Neural crest cell (in vitro differentiated cells): ENCODE measurements at places on chromosomes 4 and X. TPM values are rescaled to one million over a fixed set of nuclear protein-coding genes. Genes with fewer than 3 reads are reported as not detected.

SSX4 gene
- total RNA-seq = not detected in 2 replicates

CXorf49 gene
- not detected in 2 replicates for total RNA-seq

- no peak for DNase-seq
These were observed 181.6 kb upstream of the NOCT start for GRCh38 chr4:138833974-138834373.

- DNase-seq = no peak
These were observed 632.3 kb downstream of the PDHA2 start for GRCh38 chr4:96471956-96472867.

- DNase-seq = no peak
These were observed 35.1 kb upstream of the GEMIN8 start for GRCh38 chrX:14064626-14065432.

PDE5A gene
- total RNA-seq = 13.9 and 15.4 TPM in 2 replicates

DNA sequence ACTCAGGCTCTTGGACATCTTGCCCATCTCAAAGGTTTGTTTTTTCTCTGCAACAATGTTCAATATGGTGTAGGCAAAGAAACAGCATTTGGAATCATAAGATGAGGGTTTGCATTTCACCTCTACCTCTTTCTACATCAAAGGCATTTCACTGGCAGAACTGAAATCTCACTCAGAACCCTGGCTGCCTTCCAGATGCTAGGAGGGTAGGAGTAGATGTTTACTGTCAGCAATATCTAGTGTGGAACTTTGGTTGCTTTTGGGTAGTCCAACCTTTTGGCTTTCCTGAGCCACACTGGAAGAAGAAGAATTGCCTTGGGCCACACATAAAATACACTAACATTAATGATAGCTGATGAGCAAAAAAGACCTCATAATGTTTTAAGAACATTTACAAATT lies 297.0 kb upstream of the KLF3 start:
- no peak for DNase-seq

DNA sequence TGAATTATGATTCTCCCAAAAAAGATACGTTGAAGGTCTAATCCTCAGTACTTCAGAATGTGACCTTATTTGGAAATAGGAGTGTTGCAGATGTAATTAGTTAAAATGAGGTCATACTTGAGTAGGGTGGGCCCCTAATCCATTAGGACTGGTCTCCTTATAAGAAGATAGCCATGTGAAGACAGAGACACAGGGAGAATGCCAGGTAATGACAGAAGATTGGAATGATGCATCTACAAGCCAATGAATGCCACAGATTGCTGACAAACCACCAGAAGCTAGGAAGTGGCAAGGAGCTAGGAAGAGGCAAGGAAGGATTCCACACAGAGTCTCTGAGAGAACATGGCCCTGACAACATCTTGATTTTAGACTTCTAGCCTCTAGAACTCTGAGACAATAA lies 7.4 kb upstream of the RPS6KA3 start:
- DNase-seq = no peak

- DNase-seq = no peak
These were observed 150.1 kb downstream of the NAA11 start for GRCh38 chr4:79175716-79176115.

- DNase-seq = no peak
These were observed 534.7 kb downstream of the ANKRD50 start for GRCh38 chr4:124177647-124178425.

GRCh38 chr4:137200322-137200721 lies 332.0 kb downstream of the PCDH18 start:
- DNase-seq = no peak

FREM3 gene
- not detected in 2 replicates for total RNA-seq

GRCh38 chr4:166482758-166483157 lies 609.7 kb downstream of the TLL1 start:
- DNase-seq = no peak
